ENCODE measurements at places on chromosomes 5 and 9.

DNA sequence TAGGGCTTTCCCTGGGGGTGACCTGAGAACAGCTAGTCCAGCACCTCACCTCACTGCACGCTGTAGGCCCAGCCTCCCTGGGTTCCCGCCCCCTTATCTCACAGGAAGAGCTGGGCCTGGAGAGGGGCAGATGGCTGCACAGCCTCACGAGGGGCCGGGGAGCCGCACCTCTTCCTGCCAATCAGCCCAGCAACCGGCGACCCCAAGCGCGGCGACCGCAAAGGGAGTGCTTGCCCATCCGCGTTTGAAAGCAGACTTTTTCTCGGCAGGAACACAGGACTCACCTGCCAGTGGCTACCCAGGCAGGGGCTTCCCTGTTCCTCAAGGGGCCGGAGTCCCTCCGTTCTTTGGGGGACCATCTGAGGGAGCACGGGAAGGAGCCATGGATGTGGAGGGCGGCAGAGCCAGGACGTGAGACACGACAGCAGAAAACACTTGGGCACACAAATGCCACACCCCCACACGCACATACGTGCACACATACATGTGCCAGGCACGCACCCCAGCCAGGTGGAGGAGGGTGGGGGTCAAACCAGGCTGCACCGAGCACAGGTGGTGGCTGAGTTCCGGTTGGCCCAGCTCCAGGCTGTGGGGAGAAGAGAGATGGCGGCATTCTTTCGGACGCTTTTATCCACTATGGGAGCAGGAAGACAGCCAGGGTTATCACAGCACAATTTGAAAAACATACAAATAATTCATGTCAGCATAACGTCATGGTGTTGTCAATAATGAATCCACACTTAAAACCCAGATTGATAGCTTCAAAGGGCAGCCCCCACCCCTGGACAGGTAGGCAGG, 11.3 kb downstream of the TMEM250 start:
- DNase-seq = no peak

GRCh38 chr5:7745882-7746610, 104.9 kb downstream of the CFAP90 start:
- peak; percentile 17 for DNase-seq

DNA sequence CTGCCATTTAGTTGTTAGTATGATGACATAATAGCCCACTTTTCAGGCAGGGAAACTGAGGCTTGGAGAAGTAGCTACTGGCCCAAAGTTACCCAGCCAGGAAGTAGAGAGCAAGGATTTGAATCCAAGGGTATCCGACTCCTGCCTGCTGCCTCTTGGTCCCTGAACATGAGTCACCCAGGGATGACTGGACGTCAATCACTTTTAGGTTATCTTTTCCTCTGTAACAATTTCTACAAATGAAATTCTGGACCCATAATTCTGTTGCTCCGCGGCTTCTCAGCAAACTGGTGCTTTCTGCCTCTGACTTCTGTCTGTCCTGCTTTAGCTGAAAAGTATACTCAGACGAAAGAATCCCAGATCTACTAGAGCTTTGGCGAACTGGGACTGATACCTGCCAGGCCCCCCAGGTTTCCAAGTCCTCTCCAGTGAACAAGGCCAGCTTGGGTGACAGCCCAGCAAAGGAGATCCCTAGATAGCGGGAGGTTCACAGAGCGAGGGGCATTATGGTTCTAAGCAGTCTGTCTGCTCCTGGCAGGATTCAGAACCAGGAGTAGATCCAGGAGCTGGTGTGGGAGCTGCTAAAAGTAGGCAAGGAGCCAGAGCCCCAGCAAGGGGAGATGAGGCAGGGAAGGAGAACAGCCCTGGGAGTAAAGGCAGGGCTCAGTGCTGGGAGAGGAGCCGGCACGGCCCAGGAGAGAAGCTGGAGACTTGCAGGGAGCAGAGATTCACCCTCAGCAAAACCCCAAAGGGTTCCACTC, 20.6 kb downstream of the OLFML2A start:
- DNase-seq = no peak

DNA sequence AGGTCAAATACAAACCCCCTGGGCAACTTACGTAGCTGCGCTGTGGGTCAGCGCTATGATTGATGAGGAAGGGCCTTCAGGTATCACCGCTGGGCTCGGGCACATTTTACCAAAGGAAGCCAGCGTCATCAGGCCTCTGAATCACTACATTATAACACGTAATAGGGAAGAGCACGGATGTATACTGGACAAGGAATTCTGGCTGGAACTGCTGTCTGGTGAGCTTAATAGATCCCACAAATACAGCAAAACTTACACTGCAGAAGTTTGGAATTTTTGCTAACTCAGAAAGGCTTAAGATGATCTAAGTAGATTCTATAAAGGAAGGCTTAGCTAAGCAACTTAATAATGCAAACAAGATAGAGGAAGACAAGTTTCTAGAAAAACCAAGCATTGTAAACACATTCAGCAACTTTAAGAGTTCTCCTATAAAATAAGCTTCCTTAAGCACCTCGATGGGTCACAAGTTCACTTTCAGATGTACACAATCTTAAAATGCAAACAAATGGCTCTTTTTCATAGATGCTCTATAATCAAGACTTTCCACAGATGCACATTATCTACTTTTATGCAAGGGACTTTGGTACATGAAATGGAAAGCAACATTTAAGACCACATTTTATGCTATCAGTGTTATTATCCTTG, 360.1 kb upstream of the PANK3 start:
- no peak for DNase-seq

GRCh38 chr5:146048994-146049703, 56.2 kb downstream of the PLAC8L1 start:
- DNase-seq = peak; percentile 46

- no peak for DNase-seq
Measured at GRCh38 chr5:124074500-124074899, 562.5 kb downstream of the CSNK1G3 start.

GRCh38 chr9:7315746-7316145, 483.8 kb downstream of the DMAC1 start:
- no peak for DNase-seq

- no peak for DNase-seq
Measured at GRCh38 chr5:2430606-2431005, 320.9 kb downstream of the IRX2 start.

DNA sequence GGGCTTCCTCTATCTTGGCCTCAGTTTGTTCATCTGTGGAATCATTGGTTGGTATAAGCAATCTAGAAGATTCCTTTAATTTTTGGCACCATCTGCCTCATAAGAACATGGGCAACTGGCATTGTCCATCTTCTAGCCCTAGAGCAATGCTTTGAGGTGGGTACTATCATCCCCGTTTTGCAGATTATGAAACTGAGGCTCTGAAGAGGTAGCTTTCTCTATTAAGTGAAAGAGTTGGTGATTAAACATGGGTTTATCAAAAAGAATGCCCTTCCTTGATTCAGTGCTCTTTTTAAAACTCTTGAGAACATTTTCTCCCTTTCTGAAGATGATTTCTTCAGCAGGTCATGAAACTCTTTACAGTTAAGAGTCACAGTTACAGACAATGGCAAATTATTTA, 42.4 kb upstream of the TGFBR1 start:
- DNase-seq = no peak

- no peak for DNase-seq
Measured at GRCh38 chr9:81566074-81566698, 123.2 kb downstream of the TLE1 start.

- DNase-seq = no peak
Measured at GRCh38 chr5:180160789-180161188, 48.2 kb downstream of the RASGEF1C start.

DNA sequence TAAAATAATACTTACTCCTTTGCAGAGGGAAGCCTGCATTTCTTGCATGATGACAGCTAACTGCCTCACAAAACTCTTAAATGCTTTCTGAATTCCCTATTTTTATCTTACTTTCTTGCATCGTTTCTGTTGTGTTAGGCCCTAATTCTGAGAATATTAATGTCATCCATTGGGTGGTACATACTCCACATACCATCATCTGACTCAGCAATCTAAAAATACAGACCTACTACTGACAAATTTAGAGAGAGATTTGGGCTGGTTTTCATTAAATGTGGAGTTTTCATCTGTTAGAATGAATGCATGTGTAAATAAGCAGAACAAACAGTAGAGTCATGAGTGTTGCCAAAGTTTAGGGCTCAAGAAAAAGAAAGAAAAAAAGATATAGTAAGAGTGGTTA, 26.5 kb upstream of the KCNN2 start:
- peak; percentile 45 for DNase-seq

- DNase-seq = no peak
Measured at GRCh38 chr5:122022966-122023365, 55.1 kb downstream of the LOX start.

DNA sequence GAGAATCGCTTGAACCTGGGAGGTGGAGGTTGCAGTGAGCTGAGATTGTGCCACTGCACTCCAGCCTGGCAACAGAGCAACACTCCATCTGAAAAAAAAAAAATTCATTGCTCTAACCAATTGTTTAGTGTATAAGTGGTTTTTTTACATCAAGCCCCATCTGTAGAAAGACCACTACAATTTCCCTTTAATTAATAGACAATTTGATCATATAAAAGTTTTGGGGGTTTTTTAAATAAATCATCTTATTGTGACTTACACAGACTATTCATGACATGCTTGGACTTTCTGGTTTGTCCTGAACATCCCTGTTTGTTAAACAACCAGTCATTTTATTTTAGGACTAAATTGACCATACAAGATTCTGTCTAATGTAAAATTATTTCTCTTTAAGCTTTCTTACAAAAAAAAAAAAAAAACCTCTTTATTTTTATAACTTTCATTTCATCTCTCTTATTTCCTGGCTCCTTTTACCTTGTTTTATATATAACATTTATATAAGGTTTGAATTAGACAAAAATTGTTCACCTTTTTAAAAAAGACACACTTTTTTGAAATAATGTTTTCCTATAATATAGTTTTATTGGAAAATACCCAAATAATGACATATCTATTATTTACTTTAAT, 9.8 kb upstream of the FANCC start:
- DNase-seq = no peak

- DNase-seq = no peak
Measured at GRCh38 chr9:33415501-33416038, 13.2 kb upstream of the AQP7 start.

GRCh38 chr5:96933764-96934707, 1.8 kb upstream of the LNPEP start:
- DNase-seq = no peak

- DNase-seq = no peak
Measured at GRCh38 chr5:38756068-38756467, 89.7 kb upstream of the OSMR start.

GRCh38 chr5:147831465-147831864, at the start of gene SPINK1:
Gene SPINK1 (minus strand): TSS chr5:147831671. CDS start chr5:147831577, 94 bp downstream.
- no peak for DNase-seq

GRCh38 chr5:89582768-89583339, 699.9 kb upstream of the MEF2C start:
- no peak for DNase-seq

DNA sequence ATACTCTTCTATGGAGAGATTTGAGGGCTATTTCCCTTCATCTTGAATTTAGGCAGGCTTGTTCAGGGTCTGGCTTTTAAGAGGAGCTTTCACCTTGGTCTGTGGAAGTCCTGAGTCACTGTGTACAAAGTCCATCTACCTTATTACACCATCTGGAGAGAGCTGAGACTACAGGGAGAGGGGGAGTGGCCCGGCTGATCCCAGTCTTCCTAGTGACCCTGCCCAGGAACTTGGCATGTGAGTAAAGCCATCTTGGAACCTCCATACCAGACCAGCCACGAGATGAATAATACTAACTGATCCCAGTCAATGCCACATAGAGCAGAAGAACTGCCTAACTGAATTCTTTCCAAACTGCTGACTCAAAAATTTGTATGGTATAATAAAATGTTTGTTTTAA, 8.4 kb upstream of the IL6ST start:
- no peak for DNase-seq

- DNase-seq = no peak
Measured at GRCh38 chr9:126763130-126763764, 41.6 kb upstream of the ZBTB43 start.

GRCh38 chr5:129496421-129496820, 36.3 kb downstream of the ADAMTS19 start:
- DNase-seq = no peak

DNA sequence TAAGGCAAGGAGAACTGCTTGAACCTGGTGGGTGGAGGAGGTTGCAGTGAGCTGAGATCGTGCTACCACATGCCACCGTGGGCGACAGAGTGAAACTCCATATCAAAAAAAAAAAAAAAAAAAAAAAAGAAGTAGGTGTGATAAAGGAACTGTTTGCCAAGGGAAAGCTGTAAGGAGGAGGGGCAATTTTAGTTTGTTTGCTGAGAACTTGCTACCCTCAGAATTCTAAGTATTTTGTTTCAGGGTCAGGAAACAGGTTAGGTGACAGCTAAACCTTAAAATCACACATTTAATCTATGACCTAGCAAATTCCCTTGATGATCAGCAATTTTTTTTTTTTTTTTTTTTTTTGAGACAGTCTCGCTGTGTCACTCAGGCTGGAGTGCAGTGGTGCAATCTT, 7.2 kb upstream of the ARRDC3 start:
- DNase-seq = no peak

DNA sequence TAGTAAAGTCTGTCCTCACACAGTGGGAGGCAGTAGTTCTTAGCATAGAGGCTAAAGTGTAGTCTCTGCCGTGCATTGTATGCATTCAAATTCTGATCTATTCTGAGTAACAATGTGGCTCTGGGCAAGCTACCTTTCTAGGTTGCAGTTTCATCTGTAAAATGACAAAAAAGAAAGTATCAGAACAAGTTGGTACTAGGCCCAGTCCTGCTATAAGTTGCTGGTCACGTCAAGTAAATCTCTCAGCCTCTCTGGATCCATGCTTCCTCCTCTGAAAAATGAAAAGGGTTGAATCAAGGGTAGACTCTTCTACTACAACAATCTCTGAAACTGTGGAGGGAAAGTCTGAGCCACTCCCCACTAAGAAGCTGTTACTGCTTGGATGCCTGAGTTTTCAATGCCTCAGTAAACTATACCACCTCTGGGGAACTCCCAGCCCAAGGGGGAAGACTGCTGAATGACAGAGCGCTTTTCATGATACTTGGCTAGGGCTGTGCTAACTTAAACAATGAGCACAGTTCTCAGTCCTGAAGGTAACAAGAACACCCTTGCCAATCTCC, 34.5 kb upstream of the SPARC start:
- DNase-seq = no peak
